ENCODE measurements at places on chromosomes 2 and 18.

GRCh38 chr2:207996848-207997247 lies 28.5 kb downstream of the PLEKHM3 start:
- DNase-seq, result no peak

- DNase-seq, result no peak
Observed at GRCh38 chr2:562391-563364, 114.5 kb downstream of the TMEM18 start.

GRCh38 chr2:144379851-144380311 lies 140.0 kb downstream of the ZEB2 start:
- no peak for DNase-seq

DNA sequence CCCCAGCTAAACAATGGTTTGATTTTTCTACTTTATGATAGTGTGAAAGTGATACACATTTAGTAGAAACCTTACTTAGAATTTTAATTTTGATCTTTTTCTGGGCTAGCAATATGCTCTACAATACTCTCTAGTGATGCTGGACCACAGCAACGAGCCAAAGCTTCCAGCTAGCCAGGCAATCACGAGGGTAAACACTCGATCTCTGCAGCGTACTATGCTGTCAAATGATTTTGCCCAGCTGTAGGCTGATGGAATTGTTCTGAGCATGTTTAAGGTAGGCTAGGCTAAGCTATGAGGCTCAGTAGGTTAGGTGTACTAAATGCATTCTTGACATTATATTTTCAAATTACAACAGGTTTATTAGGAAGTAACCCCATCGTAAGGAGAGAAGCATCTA lies 207.5 kb downstream of the LRRTM4 start:
- DNase-seq, result no peak

DNA sequence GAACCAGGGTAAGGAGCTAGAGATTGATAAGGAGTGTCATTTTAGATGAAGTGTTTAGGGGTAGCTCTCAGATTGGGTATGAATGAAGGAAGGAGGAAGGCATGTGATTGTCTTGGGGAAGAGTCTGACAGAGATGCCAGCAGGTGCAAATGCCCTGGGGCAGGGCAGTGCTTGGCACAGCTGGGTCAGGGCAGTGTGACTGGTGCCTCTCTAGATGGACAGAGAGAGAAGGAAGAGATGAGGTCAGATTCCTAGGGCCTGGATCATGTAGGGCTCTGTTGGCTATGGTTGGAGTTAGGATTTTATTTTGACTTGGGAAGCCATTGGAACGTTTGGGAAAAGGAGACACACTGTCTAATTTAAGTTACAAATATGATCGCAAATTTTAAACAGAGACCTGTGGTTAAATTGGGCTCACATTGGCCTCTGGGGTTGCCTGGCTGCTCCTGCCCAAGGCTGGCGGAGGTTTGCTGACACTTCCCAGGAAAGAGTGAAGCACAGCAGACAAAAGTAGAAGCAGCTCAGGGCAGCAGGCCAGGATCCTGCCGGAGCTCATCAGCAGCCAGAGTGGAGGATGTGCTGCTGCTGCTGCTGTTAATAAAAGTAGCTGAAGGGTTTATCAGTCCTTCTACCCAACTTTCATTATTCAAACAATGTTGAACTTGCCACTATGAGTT lies 32.7 kb upstream of the FHL2 start:
- DNase-seq, result peak; percentile 18

DNA sequence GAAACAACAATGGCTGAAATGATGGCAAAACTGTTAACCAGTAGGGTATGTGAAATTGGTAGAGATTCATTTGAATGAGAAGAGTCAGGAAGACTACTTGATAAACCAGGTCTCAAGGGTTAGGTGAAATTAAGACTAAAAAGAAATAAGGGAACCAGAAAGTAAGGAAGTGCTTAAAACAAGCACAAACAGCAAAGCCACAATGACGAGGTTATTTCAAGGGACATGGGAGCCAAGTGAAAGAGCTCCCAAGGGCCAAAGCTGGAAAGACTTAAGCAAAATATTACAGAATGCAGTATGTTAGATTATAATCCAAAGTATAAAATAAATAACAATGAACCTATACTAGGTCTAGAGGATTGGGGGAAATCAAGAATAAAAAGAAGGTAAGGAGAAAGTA lies 19.3 kb upstream of the CD302 start:
- no peak for DNase-seq

- no peak for DNase-seq
Observed at GRCh38 chr2:120269816-120270215, 17.2 kb downstream of the RALB start.

DNA sequence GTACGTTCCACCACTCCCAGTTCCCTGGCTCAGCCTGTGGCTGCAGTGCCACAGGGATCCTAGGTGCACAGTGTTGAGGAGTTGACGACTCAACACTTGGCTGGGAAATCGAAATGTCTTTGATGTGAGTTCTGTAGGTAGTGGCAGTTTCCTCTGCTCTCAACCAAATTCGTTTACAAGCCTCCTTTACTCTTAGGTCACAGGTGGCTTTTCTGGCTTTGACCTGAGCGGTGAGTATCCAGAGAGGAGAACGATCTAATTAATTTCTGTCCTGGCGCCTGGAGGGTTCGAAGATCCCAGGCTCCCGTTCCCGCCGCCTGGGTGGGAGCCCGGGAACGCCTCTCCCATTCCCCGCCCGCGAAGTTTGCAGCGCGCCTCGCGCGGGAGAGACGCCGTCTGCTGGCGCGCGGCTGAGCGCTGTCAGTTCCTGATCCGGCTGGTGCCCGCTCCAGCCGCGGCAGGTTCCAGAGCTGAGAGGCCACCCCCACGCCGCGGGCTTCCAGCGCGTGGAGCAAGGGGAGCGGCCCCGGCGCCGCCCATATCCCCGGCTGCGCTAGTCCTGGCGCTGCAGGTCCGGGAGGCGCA lies at the start of gene LAMA3:
Gene LAMA3 (plus strand): TSS at position 423 of the 585 bp plus-strand sequence. CDS start 231 bp downstream, outside the sequence.
- peak; percentile 45 for DNase-seq

DNA sequence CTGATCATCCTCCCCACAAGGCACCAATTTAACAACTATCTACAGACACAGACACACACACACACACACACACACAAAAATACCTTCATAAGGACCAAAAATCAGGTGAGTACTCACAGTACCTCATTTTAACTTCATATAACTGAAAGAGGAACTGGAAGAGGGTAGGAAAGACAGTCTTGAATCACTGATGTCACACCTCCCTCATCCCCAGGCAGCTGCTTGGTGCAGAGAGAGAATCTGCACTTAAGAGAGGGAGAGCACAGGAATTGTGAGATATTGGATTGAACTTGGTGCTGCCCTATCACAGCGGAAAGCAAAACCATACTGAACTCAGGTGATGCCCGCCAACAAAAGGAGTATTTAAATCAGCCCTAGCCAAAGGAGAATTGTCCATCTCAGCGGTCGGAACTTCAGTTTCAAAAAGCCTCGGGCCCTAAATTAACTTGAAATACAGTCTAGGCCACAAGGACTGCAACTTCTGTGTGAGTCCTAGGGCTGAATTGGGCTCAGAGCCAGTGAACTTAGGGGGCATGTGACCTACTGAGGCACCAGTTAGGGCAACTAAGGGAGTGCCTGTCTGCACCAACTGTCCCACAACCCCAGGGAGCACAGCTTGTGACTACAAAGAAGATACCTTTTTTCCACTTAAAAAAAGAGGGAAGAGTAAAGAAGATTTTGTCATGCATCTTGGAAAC lies 211.1 kb downstream of the LRATD1 start:
- no peak for DNase-seq

GRCh38 chr18:2932247-2933181 lies 80.4 kb downstream of the LPIN2 start:
- DNase-seq, result peak; percentile 66

DNA sequence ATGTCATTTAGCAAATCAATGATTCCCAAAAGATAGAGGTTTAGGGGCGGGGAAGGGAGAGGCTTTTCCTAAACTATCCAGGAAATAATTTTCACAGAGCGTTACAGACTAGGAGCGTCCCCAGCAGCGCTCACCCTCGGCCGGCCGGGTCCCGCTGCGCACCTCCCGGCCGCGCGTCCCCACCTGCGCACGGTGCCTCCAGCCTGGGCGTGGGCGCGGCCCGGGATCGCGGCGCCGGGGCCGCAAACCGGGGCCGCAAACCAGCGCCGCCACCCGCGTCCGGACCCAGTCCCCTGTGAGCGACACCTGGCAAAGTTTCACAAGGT lies 684 bp upstream of the ZCCHC2 start:
- peak; percentile 18 for DNase-seq

GRCh38 chr2:223082706-223083105 lies 30.7 kb downstream of the KCNE4 start:
- no peak for DNase-seq

Measured in M059J (cell line).